ENCODE measurements at places on chromosomes 13 and 19. TPM values are rescaled to one million over a fixed set of nuclear protein-coding genes. Genes with fewer than 3 reads are reported as not detected.

GRCh38 chr13:42574435-42575311, 721 bp downstream of the TNFSF11 start:
- H3K27ac ChIP-seq: no peak overlapping the region
- no peak overlapping the region for H3K4me3 ChIP-seq
- DNase-seq: no peak
- H3K36me3 ChIP-seq: no peaks in the 10 kb centered on the region
- no peaks in the 10 kb centered on the region for H3K27me3 ChIP-seq

DNA sequence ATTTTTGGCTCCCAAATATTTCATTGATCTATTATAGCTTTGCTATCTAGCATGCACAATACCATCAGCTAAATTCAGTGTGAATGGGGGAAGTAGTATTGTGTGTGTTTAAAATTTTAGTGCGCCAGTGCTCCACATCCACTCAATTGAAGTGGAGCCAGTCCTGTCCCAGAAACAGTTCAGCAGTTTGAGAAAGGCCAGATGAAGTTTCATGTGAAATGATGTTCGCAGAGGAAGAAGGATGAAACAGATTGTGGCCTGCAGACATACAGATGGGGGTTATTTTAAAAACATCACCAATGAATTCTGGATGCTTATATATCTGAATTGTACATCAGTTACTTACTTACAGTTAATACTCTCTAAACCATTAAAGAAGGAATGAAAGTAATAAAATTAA, 129.4 kb downstream of the SPRY2 start:
- no peak overlapping the region for H3K4me3 ChIP-seq
- no peak for DNase-seq
- H3K27me3 ChIP-seq: no peaks in the 10 kb centered on the region

- H3K4me1 ChIP-seq: peaks cover 42% of the 10 kb centered on the region
- peak; percentile 35 for DNase-seq
- H3K4me3 ChIP-seq: peak overlapping the region; percentile 62
- no peaks in the 10 kb centered on the region for H3K27me3 ChIP-seq
- H3K27ac ChIP-seq: peak overlapping the region; percentile 82
Observed at GRCh38 chr19:8609279-8610040, 1.1 kb downstream of the ADAMTS10 start.

The ZNF682 gene
- total RNA-seq: 1.5 TPM

DNA sequence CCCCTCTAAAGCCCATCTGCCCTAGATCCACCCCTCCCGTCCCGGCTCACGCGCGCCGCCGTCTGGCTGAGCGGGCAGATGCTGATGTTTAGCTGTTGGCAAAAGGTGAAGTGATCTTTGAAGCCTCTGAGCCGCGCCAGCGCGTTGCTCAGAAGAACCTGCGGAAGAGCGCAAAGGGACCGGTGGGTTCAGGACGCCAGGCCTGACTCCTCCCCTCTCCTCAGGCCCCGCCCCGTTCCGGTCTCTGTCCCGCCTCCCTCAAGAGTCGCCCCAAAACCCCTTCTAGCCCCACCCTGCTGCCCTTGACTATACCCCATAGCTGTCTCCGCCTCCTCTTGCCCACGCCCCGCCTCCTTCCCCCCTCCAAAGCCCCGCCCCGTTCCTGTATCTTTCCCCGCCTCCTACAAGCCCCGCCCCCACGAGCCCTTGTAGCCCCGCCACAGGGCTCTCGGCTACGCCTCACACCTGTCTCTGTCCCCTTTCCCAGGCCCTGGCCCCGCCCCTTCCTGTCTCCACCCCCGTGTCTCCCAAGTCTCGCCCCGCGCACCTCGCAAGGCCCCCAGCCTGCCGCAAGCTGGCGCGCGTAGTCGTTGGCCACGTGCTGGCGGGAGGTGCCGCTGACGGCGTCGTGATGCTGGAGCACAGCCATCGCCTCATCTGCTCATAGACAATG, 9.5 kb downstream of the MAN2B1 start:
- H3K27ac ChIP-seq: no peak overlapping the region
- H3K27me3 ChIP-seq: no peaks in the 10 kb centered on the region
- no peak for DNase-seq
- H3K4me1 ChIP-seq: no peaks in the 10 kb centered on the region

The EPSTI1 gene
- 1.5 TPM for total RNA-seq

GRCh38 chr13:40586886-40587565, 79.4 kb downstream of the FOXO1 start:
- no peak overlapping the region for H3K4me3 ChIP-seq
- no peak overlapping the region for H3K27ac ChIP-seq
- DNase-seq: no peak
- peaks cover 7% of the 10 kb centered on the region for H3K36me3 ChIP-seq
- H3K4me1 ChIP-seq: no peaks in the 10 kb centered on the region

GRCh38 chr19:5691822-5692722, 2.0 kb downstream of the RPL36 start:
- H3K36me3 ChIP-seq: peaks cover 57% of the 10 kb centered on the region
- H3K27ac ChIP-seq: no peak overlapping the region
- H3K4me1 ChIP-seq: peaks cover 23% of the 10 kb centered on the region
- no peaks in the 10 kb centered on the region for H3K27me3 ChIP-seq

GRCh38 chr19:35622750-35623149, 6.1 kb upstream of the RBM42 start:
- H3K4me1 ChIP-seq: no peaks in the 10 kb centered on the region
- no peaks in the 10 kb centered on the region for H3K36me3 ChIP-seq
- no peak overlapping the region for H3K4me3 ChIP-seq
- no peak overlapping the region for H3K27ac ChIP-seq

The DLL3 gene
- total RNA-seq: not detected

- H3K27ac ChIP-seq: no peak overlapping the region
- no peaks in the 10 kb centered on the region for H3K36me3 ChIP-seq
- H3K27me3 ChIP-seq: no peaks in the 10 kb centered on the region
- H3K4me1 ChIP-seq: no peaks in the 10 kb centered on the region
Observed at GRCh38 chr13:88068316-88068715, 397.1 kb downstream of the SLITRK5 start.

DNA sequence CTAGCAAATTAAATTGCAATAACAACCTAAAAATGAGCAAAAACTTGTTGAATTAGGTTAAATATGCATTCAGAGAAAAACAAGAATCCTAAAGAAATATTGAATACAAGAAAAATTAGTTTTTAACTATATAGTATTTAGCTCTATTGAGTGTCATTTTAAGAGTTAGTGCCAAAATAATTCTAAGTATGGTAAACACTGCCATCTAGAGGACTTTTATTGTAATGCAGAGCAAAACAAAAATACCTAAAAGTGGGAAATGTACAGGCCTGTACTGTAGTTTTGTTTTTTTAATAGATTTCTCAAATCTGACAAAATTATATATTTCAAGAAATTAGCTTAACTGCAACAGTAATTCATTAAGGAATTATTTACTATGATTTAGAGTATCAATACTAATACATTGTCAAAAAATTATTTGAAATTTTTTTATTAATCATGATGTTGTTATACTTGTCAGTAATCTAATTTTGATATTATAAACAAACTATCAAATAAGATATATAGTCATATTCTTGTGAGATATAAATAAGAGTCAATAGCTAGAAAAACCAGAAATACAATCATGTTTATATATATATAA, 8.2 kb upstream of the PCDH9 start:
- no peaks in the 10 kb centered on the region for H3K4me1 ChIP-seq
- no peak overlapping the region for H3K4me3 ChIP-seq

The ACP7 gene
- 0.90 TPM for total RNA-seq

The DENND1C gene
- total RNA-seq: 2.3 TPM

- no peaks in the 10 kb centered on the region for H3K36me3 ChIP-seq
- no peaks in the 10 kb centered on the region for H3K4me1 ChIP-seq
- H3K4me3 ChIP-seq: no peak overlapping the region
- DNase-seq: no peak
- H3K27me3 ChIP-seq: no peaks in the 10 kb centered on the region
Observed at GRCh38 chr13:23175920-23176319, 4.9 kb upstream of the SGCG start.

GRCh38 chr13:97125810-97126738, 96.1 kb upstream of the MBNL2 start:
- no peak for DNase-seq
- H3K36me3 ChIP-seq: no peaks in the 10 kb centered on the region
- no peaks in the 10 kb centered on the region for H3K27me3 ChIP-seq
- no peak overlapping the region for H3K4me3 ChIP-seq
- peaks cover 20% of the 10 kb centered on the region for H3K4me1 ChIP-seq

DNA sequence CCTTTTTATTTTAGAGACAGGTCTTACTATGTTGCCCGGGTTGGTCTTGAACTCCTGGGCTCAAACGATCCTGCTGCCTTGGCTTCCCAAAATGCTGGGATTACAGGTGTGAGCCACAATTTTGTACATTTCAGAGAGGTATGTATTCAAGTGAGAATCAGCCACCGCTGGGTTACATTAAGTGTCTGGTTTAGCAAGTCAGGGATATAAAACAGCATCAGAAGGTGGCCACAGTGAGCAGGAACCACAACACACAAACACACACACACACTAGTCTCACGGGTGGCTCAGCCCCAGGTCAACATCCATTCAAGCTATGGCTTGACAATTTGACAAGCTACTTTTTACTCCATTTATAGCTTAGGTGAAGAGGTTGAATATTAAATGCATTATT, 20.2 kb downstream of the KLK5 start:
- H3K4me1 ChIP-seq: no peaks in the 10 kb centered on the region
- no peak for DNase-seq
- H3K27me3 ChIP-seq: no peaks in the 10 kb centered on the region
